ENCODE measurements at places on chromosomes 6 and 20. TPM values are rescaled to one million over a fixed set of nuclear protein-coding genes. Genes with fewer than 3 reads are reported as not detected.

The CTAGE9 gene
- not detected for total RNA-seq

The POLR1C gene
- total RNA-seq: 50.7 TPM

The LY6G6C gene
- total RNA-seq: not detected

The GRM1 gene
- total RNA-seq: 0.12 TPM

The EPHA7 gene
- total RNA-seq: not detected
